ENCODE measurements at places on chromosomes 3 and 15.

- DNase-seq = peak; percentile 40
Observed at GRCh38 chr15:85044251-85044853, 62.7 kb downstream of the PDE8A start.

DNA sequence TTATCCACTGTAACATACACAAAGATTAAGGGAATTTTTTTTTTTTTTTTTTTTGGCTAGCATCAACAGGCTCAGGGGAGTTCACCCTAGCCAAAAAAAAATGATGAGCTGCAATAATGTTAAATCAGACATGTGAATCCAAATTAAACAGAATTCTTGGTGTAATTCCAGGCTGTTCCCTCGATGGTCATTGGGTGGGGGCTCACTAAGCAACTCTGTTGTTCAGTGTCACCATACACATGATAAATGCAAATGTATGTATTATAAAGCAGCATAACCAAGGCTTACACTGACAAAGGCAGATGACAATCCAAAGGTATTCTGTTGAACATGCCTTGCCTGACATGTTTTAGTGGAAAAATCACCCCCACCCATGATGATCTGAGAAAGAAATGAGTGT, 29.0 kb downstream of the IL1RAP start:
- DNase-seq = no peak

GRCh38 chr3:108620250-108620649, 30.7 kb downstream of the DZIP3 start:
- no peak for DNase-seq

DNA sequence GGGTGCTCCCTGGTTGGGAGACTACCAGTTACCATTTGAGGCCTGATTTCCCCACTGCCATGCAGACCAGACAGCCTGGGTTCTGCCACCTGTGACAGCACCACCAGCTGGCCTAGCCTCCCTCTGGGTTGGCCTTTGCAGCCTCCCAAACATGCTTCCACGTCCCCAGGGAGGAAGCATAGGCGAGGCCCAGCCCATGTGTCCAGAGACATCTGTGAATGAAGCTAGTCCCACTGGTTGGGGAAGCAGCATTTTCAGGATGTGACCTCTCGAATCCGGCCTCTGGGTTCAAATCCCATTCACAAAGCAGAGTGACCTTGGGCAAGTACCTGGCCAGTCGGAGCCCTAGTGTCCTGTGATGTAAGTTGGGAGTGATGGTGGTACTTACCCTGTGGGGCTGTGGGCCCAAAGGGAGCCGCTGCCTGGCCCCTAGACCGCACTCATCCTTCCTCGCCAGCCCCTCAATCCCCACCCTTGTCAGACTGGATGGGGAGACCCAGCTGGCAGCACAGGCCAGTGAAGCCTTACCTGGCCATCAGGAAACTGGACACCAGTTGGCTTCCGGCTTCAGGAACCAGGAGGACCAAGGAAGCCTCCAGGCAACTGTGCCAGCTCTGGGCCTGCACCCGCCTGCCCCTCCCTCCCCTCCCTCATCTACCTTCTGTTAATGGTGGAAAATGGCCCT, 6.0 kb downstream of the KLF15 start:
- no peak for DNase-seq

DNA sequence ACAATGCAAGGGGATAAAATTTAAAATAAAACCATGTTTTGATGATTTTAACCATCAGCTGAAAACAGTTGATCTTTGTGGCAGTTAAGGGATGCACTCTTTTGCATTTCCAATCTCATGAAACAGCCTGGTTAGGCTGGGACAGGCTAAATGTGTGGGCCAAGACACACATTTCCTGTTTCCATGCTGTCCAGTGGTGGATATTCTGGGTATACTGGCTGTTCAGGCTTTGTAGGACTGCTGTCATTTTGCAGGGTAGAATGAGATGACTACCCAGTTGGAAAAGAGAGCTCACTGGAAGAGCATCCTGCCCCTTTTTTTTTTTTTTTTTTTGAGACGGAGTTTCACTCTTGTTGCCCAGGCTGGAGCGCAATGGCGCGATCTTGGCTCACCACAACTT, 42.0 kb upstream of the IP6K2 start:
- no peak for DNase-seq

All from effector memory CD8-positive, alpha-beta T cell (primary cell).